ENCODE measurements at places on chromosomes 12 and 14. TPM values are rescaled to one million over a fixed set of nuclear protein-coding genes. Genes with fewer than 3 reads are reported as not detected.

DNA sequence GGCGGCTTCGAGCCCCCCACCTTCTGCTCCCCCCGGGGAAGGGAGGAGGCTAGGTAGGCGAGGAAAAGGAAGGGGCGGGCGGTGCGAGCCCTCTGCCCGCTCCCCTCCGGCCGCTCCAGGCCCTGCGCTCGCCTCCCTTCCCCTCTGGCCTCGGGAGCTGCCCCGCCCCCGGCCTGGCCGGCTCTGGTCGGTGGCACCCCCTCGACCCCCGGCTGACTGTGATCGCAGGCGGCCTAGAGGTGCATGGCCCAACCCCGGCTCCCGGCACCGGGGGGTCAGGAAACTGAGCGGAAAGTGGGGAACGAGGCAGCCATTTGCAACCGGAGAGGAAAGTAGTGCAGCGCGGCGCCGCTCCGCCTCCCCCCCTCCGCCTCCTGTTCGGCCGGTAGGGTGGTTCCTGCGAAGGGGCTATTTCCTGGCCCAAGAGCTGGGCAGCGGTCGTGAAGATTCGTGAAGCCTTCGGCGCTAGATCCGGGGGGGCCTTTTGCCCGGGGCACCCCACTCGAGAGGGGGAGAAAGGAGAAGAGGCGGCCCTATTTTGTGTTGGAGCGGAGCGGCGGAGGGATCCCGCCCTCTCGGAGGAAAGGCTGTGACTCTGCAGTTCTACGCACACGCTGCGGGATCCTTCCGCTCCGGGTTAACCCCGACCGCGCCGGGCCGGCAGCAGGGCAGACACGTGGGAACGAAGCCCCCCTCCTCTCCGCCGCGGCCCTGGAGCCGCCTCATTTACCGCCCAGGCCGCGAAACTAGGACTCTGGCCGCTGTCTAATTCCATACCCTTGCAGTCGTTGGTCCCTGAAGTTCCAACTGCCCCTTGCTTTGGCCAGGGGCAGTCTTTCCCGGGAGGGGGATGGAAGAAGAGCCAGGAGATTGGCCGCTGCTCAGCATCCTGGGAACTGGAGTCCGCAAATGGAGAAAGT lies at the start of gene KMT2D:
TSS of gene KMT2D (minus strand) at position 558 of the 920 bp plus-strand sequence. CDS start 5,470 bp downstream, outside the sequence.
- H3K27me3 ChIP-seq = no peaks in the 10 kb centered on the region
- peak within 1 kb of the TSS; percentile 90 for H3K27ac ChIP-seq
- peak; percentile 92 for DNase-seq
- H3K4me3 ChIP-seq = peak within 1 kb of the TSS; percentile 97
- H3K36me3 ChIP-seq = no peaks in the 10 kb centered on the region

Gene TAS2R9
- not detected for polyA plus RNA-seq

Gene LRRC10
- polyA plus RNA-seq = not detected

- no peaks in the 10 kb centered on the region for H3K36me3 ChIP-seq
- peak overlapping the region; percentile 68 for H3K27ac ChIP-seq
- H3K4me3 ChIP-seq = peak overlapping the region; percentile 50
- DNase-seq = no peak
- no peaks in the 10 kb centered on the region for H3K27me3 ChIP-seq
These were observed 890 bp downstream of the SPTLC2 start for GRCh38 chr14:77615361-77616132.

DNA sequence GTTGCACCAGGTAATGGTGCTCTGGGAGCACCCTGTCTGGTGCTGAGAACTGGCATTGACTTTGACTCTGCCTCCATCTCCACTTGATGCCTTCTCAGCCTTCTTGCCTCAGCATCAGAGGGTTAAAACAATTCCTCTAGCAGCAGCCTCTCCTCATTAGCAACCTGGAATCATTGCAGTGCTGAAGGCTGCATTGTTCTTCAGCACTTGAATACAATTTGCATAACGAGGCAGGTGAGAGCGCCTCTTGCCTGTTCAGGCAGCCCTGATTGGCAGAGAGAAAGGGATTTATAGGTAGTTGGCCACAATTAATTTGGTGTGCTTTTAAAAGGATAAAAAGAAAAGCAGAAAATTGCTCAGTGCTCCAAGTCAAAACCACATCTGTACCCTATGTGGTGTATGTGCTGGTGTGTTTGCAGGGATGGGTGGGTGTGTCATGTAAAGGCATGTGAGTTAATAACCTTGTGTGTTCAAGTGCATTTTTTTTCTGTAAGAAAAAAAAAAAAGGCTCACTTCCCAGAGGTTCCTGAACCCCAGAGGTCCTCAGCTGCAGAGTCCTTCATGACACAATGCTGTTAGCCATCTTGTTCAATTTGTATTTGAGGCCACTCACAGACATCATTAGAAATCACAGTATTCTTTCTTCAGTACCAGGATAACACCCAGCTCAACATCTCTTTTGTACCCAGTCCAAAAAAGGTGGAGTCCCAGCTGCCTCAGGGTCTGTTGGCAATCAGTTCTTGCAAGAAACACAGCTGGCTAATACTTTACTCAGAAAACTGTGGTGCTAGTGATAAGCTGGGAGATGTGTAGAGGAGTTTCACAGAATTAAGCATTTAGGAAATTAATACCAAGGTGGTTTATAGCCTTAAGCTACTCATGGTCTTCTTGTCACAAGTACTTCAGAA lies 385.6 kb downstream of the GRIN2B start:
- H3K36me3 ChIP-seq = no peaks in the 10 kb centered on the region
- H3K27ac ChIP-seq = no peak overlapping the region
- no peak overlapping the region for H3K4me3 ChIP-seq
- DNase-seq = no peak

Gene NUAK1
- polyA plus RNA-seq = not detected

GRCh38 chr14:100858838-100859220 lies 32.9 kb downstream of the MEG3 start:
- H3K27me3 ChIP-seq = no peaks in the 10 kb centered on the region
- no peaks in the 10 kb centered on the region for H3K36me3 ChIP-seq

GRCh38 chr12:132356691-132357622 lies 27.6 kb upstream of the GALNT9 start:
- H3K27ac ChIP-seq = no peak overlapping the region
- H3K4me3 ChIP-seq = no peak overlapping the region
- no peak for DNase-seq
- H3K4me1 ChIP-seq = no peaks in the 10 kb centered on the region
- H3K36me3 ChIP-seq = no peaks in the 10 kb centered on the region

Gene DAAM1
- polyA plus RNA-seq = 5.4 TPM

Gene PLA2G1B
- not detected for polyA plus RNA-seq

Gene PLEKHD1
- not detected for polyA plus RNA-seq

- H3K27ac ChIP-seq = no peak overlapping the region
- peaks cover 3% of the 10 kb centered on the region for H3K36me3 ChIP-seq
- no peak overlapping the region for H3K4me3 ChIP-seq
- no peaks in the 10 kb centered on the region for H3K4me1 ChIP-seq
- no peak for DNase-seq
These were observed 184.4 kb downstream of the ITPR2 start for GRCh38 chr12:26648584-26648983.

Gene GPX2
- polyA plus RNA-seq = not detected

Gene BIN2
- polyA plus RNA-seq = 183 TPM

DNA sequence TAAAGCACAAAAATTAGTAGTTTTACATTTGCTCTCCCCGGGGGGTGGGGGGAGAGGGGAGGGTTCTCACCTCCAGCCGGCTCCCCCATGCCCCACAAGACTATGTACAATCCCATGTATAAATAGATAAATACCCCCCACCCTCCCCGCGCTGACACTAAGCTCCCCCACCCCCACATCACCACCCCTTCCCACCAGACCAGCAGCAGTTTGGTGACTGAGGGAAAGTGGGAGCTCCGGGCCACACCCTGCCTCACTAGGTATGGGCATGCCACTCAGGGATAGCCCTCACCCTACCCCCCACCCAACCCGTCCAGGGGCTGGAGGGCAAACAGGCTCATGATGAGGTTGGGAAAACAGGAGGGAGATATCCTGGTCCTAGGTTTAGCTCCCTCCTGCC lies 1.9 kb upstream of the PRKAG1 start:
- H3K4me3 ChIP-seq = no peak overlapping the region
- no peak for DNase-seq
- H3K27me3 ChIP-seq = no peaks in the 10 kb centered on the region
- peaks cover 26% of the 10 kb centered on the region for H3K36me3 ChIP-seq
- H3K4me1 ChIP-seq = peaks cover 24% of the 10 kb centered on the region

Measured in CD4-positive, alpha-beta memory T cell (primary cell).